DMS53 (cell line): ENCODE measurements at places on chromosomes 2 and 18.

- DNase-seq = peak; percentile 77
Measured at GRCh38 chr2:176128172-176128981, 1.1 kb upstream of the HOXD8 start.

- no peak for DNase-seq
Measured at GRCh38 chr18:44562986-44563385, 117.7 kb upstream of the SETBP1 start.

DNA sequence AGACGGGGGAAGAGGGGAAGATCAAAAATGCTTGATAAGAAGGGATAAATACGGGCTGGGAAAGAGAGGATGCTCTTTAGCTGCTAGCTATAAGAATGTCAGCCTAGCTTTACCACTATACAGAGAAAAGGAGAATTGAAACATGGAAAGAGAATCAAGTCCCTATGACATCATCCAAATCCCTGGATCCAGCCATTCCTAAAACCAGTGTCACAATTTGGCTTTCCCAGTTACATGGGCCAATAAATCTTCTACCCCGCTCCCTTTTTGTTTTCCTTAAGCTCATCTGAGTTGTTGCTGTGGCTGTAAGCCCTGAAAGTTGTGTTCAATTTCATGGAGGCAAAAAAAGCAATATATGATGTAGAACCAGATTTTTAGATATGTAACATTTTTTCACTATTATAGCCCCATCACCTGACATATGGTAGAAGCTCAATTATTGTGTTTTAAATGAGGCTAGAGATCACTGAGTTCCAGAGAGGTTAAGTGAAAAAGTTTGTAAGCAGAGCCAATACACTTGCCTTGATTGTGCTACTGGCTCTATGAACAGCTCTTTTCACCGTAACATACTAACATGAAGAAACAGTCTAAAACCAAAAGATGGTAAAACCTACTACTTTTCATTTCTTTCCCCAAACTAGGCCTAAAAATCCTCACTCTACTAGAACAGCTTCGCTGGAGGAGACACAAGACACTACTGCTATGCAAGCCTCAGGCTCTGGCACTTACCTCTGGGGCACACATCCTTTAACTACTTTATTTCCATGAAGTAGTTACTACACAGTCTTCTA is 4.3 kb downstream of the HNRNPLL start:
- DNase-seq = no peak

DNA sequence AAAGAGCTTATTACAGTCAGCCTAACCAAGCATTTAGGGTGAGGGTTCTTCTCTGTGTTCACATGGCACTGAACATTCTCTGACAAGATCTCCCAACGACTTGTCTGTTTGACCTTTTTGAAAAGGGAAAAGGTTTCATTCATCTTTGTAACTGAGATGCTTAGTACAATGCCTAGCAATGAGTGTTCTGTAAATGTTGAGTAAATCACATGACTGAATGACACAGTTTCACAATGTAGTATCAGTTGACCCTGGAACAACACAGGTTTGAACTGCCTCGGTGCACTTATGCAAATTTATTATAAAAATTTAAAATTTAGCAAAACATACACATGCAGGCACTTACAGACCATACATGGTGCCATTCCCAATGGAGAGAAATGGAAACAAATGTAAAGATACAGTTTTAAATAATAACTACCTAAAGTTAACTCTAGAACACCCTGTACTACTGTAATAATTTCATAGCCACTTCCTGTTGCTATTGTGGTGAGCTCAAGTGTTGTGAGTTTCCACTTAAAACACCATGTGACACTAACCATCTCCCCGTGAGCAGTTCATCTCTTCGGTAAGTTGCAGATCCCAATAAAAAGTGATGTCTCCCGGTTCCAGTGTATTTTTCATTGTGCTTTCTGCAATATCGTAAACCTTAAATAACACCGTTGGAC is 34.1 kb upstream of the VWC2L start:
- peak; percentile 57 for DNase-seq

DNA sequence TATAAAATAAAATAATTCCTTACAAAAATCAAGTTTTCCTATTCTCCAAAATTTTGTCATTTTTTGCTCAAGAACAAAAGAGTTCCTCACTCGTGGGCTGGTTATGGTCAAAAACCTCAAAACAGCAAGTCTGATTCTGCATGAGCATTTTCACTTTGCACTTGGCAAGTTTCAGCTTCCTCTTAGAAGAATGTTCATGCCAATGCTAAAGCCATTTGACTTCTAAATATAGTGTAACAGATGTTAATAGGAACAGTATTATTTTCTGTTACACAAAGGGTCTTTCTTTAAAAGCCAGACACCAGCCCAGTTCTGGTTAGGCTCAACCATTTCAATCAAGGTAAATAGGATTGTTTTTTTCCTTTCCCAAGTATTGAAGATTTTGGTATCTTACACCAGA is 261.3 kb upstream of the CCDC68 start:
- DNase-seq = no peak

- no peak for DNase-seq
Measured at GRCh38 chr2:220106065-220106464, 478.6 kb downstream of the SLC4A3 start.

DNA sequence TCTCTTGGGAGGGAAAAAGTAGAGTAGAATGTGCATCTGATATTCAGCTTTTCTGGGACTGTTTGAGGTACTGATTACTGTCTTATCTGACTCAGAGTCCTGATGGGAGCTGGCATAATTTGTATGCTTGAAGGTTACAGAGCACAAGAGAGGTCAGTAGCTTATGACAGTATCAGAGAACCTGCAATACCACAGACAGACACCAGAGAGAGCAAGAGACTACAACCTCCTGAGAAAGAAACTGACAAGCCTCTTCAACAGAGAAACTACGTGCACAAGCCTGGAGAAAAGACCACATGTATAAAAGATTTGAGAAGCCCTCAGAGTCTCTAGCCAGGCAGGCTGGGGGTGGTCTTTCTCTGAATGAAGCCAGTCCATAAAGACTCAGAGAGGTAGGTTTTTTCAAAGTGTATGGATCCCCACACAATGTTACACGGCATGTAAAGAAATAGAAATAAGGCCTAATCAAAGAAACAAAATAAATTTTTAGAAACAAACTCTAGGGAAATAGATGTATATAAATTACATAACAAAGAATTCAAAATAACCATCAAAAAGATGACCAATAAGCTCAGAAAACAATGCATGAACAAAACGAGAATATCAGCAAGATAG is 568.3 kb downstream of the LRRTM4 start:
- peak; percentile 83 for DNase-seq

- no peak for DNase-seq
Measured at GRCh38 chr18:31581498-31582197, 10.0 kb upstream of the TTR start.
